ENCODE measurements at places on chromosomes 5 and 9.

DNA sequence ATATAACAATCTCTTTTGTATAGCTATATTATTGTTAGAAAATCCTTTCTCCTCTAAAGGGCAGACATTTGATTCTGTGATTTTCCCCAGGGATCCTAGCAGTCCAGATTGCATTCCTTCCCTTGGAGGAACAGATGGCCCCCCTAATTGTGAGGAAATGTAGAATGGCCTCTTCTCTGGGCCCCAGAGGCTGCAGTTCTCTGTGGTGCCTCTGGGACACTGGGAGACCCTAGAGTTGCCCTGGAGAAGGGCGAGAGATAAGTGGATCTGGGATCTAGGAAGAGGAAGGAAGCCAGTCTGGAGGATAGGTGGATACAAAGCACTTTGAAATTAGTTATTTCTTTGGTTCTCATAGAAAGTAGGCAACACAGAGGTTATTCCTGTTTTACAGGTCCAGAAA, 1.9 kb upstream of the HINT2 start:
- DNase-seq = no peak

- no peak for DNase-seq
These were observed 37.4 kb downstream of the CAMK4 start for GRCh38 chr5:111261610-111262009.

DNA sequence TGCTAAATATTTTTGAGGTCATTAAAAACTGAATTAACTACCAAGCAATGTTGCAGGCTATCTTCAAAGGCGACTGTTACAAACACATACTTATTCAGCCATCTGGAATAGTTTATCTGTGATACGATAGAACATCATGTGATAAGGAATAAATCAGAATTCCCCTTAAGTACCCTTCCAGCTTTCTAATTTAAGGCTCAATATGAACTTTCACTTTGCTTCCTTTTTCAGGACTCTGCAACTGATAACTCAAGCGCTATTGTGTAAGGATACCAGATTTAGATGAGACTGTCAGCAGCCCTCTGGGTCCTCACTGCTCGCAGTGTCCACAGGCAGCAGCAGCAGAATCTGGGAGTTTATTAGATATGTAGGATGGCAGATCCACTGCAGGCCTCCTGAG, 416.3 kb downstream of the SPATA31D1 start:
- no peak for DNase-seq

DNA sequence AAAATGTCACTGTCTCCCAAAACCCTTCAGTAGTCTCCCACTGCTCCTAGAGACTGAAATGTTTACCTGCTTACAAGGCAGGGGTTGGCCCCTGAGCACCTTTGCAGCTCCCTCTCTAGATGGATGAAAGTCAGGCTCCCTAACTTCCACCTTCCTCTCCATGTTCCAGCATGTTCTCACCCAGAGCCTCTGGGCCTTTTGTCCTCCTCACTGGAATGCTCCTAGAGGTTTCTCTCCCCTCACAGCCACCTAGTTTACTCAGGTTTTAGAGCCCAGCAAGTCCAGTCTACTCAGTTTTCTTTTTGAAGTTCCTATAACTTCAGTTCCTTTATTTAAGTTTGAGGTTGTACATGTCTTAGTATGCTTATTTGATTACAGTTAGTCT, 815 bp upstream of the URM1 start:
- DNase-seq = no peak

DNA sequence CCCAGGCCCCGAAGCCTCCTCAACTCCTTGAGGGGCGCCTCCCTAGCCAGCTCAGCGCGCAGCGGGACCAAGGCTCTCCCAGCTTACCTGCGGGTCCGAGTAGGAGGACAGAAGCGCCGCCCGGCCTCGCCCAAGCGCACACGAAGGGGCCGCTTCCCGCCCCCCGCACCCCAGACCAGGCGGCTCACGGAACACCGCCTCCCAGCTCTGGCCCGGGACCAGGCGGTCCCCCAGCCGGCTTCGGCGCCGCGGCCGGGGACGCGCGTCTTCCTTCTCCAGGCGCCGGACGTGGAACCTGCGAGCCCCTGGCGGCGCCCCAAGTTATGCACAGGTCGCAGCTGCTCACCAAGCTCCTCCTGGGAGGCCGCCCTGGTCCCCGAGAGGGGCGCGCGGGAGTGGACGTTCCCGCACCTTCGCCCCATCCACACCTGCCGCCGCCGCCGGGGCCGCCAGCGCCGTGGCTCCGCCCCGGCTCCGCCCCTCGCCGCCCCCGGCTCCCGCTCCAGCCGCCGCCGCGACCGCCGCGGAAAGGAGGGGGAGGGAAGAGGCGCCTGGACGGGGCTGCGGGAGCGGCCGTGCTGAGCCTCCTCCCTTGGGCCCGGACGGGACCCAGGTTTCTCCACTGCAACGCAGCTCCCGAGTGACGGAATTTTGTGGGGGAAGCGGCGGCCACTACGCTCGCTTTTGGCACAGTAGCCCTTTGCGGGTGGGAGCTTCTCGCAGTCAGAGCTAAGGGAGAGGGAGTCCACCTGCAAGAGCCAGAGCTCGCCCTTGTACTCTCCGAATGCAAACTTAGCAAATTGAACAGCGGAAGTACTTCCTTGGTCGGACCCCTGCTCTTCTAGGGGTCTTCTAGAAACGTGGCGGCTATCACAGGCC, 77.5 kb upstream of the IFNE start:
- peak; percentile 42 for DNase-seq

DNA sequence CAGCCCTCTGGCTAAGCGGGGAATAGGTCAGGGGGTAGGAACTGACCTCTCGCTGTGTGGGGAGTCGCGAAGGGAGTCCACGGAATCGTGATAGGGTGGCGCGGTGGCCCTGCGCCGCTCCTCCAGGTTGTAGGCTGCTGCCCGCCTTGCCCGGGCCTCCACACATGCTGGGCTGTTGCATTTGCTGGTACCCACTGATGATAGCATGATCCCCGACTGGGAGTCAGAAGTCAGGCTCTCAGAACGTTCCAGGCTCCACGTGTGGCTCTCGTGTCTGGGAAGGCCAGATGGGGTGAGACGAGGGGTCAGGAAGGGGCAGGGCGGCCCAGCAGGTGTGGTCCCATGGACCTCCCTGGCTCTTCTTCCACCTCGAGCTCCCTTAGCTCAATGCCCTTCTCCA, 56.0 kb downstream of the PSD2 start:
- no peak for DNase-seq

GRCh38 chr9:98795295-98795955, 930 bp downstream of the ANKS6 start:
- no peak for DNase-seq

DNA sequence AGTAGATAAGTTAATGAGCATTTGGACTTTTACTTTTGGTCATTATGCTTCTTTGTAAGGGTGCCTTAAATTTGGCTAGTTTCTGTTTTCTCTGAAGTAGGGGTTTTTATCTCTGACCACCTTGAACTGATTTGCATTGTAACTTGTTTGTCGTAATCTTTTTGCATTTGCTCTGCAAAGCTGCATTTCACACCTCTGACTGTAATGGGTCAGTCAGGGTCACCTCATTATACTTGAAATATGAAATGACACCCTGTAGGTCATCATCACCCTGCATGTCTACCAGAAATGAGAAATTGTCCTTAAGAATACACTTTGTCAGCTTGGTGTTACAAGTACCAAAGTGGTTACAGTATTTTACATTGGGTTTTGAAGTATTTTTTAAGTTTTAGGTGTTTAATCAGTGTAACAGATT, 74.0 kb downstream of the KCNN2 start:
- no peak for DNase-seq

- DNase-seq = no peak
These were observed 6.1 kb downstream of the GARIN3 start for GRCh38 chr5:157160001-157160400.

- no peak for DNase-seq
These were observed 37.0 kb upstream of the RAB3C start for GRCh38 chr5:58545912-58546311.

GRCh38 chr5:170095646-170096045, 10.1 kb upstream of the FOXI1 start:
- no peak for DNase-seq

GRCh38 chr5:39440192-39440957, 15.6 kb upstream of the DAB2 start:
- DNase-seq = no peak

DNA sequence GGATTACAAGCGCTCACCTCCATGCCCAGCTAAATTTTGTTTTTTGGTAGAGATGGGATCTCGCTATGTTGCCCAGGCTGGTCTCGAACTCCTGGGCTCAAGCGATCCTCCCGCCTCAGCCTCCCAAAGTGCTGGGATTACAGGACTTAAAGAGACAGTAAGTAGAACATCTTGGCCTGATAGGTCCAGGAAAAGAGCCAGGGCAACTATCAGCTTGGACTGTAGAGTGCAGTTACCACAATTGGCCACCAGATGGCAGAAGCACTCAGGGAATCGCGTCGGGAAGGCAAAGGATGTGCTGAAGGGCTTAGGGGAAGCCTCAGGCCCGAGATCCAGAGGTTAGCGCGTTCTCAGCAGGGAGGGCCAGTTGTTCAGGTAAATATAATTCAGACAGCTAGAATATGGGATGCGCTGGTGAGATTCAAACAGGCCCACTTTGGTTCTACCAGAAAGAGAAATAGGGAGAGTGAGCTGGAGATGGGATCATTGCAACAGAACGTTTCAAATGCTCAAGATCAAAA, 21.5 kb downstream of the C9orf57 start:
- peak; percentile 56 for DNase-seq

DNA sequence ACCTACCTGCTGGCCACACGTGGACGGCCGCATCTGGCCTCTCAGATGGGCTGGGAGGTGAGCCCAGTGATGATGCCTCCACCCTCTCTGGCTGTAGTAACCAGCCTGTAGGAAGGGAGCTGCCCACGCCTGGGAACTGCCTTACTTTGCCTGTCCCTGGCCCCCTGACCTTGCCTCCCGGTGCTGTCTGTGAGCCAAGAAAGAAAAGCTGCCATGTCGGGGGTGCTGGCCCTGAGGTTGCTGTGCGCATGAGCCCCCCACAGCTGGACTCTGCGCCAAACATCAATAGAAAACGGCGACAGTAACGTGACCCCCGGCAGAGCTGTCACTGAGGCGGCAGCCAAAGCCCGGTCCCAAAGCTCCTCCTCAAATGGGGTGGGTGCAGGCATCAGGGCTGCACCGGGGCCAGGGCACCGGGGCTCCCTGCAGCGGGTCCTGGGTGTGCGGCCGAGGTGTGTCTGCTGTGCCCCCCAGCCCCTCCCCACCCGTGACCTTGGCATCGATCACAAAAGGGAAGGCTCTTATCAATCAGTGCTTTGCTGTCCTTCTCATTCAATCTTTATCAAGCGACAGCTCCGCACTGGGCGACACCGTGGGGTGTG, 15.3 kb upstream of the SLC9A3 start:
- no peak for DNase-seq

DNA sequence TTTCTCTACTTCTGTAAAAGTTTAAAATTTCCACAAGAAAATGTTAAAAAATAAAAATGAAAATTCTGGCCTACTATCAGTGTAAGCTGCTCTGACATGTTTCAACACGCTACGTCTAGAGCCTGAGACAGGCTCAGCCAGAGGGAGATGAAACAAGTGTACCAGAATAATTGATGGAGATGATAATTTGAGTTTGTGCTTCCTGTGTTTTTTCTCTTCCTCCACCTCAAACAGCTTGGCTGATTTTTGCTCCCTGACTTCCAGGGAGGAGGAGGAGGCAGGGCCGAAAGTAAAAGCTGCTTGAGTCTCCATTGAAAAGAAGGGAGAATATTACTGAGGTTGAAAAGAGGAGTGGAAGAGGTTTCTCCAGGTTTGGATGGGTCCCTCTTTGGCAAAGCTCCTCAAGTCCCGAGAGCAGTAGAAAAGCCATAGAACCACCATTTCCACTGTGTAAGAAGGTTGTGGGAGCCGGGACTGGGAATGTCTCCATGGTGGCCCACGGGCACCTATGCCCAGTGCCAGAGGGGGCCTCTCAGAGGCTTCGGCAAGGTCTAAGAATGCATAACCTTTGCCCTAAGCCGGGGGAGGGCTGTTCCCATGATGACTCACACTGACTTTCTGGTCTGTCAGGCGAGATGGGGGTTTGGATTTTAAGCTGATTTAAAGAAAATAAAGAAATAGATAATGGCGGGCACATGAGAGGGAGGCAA, 95.1 kb downstream of the HRH2 start:
- no peak for DNase-seq

DNA sequence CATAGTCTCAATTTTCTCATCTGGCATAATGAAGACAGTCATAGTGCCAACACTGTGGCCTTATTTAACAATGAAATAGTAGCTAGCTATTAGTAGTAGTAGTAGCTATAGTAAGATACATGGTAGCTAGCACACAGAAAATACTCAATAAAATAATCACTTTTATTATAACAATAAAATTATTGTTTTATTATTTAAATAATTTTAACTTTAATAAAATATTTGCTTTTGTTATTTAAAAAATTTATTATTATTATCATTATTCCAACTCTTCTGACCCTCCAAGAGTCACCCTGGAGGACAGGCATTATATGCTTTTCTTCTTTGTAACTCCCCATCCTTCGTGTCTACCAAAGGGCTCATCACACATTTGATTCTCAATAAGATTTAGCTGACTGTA, 252.1 kb downstream of the TRIM32 start:
- no peak for DNase-seq

DNA sequence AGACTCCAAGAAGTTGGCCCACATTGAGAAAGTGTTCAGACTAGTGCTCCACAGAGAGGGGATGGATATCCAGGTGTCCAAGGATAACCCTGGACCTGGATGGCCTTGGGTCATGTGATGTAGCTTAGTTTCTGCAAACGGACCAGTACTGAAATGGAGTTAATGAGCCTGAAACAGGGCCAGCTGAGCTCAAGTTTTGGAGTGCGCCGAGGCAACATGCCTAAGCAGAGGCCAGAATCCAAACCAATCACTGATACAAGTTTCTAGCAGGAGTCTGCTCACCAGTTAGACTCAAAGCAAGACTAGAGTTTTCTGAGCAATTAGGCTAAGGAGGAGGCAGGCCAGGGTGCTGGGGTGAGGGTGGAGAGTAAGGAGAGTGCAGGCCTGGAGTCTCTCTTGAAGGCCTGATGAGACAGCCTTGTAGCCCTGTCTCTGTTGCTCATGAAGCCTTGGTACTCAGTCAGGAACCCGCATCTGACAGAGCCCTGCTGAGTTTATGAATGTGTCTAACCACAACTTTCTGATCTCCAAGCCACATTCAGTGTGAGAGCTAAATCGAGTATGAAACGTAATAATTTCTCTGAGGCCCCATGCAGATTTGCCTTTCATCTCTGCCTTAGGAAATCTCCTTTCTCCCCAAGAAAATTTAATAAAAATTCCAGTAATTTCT, 68.9 kb upstream of the EQTN start:
- peak; percentile 43 for DNase-seq

DNA sequence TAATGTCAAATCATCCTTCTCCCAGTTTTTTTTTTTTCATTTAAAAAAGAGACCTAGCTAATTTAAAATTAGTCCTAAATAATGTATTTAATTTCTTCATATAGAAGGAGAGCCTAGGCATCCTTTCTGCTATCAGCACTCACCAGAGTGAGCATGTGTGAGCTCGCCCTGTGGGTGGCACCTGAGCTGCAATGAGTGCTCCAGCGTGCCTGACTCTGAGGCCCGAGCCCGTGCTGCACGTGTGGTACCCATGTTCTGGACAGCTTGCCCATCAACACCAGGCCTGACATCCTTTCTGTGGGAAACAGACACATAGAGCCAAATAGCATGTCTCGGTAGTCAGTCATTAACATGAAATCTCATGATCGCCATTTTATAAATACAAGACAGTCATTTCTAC, 381.4 kb downstream of the DTWD2 start:
- DNase-seq = no peak

Data from fibroblast of skin of left quadriceps (primary cell).